ENCODE measurements at places on chromosomes 13 and 19. TPM values are rescaled to one million over a fixed set of nuclear protein-coding genes. Genes with fewer than 3 reads are reported as not detected.

DNA sequence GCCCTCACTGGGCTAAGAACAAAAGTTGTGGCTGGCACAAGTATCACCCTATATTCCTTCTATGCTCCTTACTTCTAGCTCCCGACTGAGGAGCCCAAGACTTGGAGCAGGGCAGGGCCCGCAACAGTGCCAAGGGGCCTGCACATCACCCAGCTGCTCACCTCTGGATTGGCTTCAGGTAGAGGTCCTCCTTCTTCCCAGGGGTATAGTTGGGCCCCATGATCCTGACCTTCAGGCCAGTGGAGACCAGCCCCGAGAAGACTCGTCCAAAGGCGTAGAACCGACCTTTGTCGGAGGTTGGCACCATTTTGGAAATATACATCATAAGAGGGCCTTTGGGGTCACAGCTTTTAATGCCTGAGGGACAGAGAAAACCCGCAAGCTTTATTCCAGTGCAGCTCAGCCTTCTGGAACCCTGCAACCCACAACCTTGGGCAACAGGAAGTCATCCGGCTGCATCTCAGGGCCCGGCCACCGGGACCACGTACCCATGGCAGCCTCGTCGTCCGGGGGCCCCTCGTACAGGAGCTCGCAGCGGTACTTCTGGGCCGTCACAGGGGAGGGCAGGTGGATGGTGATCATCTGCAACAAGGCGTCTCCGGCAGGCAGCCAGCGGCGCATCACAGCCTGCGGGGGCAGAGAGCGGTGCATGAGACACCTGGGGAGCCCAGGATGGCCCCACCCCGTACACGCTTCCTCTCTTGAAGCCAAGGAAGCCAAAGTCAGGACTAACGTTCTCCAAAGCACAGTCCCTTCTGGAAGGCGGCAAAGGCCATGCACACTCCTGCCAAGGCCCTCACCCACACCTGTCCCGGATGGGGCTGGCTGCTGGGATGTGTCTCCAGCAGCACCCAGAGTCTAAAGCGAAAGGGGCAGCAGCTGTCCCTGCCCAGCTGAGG lies 4.7 kb downstream of the EEF2 start:
- no peak for DNase-seq

Gene PCDH8
- total RNA-seq: not detected

Gene ZNF878
- 2.1 TPM for total RNA-seq

Gene CCDC8
- 5.4 TPM for total RNA-seq

- DNase-seq: no peak
These were observed 521 bp upstream of the SHISA2 start for GRCh38 chr13:26052337-26052736.

- no peak for DNase-seq
These were observed 12.9 kb downstream of the ZC3H13 start for GRCh38 chr13:46039411-46040182.

GRCh38 chr19:33089010-33089409 lies 8.0 kb downstream of the GPATCH1 start:
- no peak for DNase-seq

GRCh38 chr19:40256512-40256911 lies 28.6 kb downstream of the AKT2 start:
- DNase-seq: no peak

- DNase-seq: no peak
These were observed 6.3 kb downstream of the ARRDC5 start for GRCh38 chr19:4896372-4896771.

GRCh38 chr19:42176990-42177685 lies 40.3 kb downstream of the DEDD2 start:
- DNase-seq: no peak

- DNase-seq: no peak
These were observed 53.6 kb downstream of the WDFY2 start for GRCh38 chr13:51637852-51638215.

DNA sequence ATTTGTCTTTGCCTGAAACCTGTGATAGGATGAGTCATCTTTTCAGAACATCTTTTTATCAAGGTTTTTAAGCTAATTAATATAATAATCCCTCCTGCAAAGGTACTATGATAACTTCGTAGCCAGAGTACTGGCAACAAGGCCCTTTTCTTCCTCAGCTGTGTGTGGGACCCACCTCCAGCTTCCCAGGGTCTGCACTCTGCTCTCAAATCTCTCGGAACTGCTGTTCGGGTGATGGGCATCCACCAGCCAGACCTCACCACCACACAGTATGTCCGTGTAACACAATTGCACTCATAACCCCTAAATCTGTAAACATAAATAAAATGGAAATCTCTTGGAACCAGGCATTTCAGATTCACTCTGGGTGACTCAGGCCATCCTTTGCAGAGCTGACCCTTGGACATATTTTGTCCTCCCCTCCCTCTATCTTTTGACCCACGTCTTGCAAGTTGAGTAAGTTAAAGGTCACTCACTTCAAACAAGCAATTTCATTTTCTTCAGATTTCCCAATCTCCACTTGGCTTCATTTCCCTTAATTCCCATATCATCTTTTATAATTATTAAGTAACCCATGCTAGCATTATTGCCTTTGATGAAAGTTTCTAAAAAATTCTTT lies 29.5 kb downstream of the COL4A1 start:
- DNase-seq: no peak

- DNase-seq: no peak
These were observed 21.3 kb downstream of the HCN2 start for GRCh38 chr19:610801-611480.

DNA sequence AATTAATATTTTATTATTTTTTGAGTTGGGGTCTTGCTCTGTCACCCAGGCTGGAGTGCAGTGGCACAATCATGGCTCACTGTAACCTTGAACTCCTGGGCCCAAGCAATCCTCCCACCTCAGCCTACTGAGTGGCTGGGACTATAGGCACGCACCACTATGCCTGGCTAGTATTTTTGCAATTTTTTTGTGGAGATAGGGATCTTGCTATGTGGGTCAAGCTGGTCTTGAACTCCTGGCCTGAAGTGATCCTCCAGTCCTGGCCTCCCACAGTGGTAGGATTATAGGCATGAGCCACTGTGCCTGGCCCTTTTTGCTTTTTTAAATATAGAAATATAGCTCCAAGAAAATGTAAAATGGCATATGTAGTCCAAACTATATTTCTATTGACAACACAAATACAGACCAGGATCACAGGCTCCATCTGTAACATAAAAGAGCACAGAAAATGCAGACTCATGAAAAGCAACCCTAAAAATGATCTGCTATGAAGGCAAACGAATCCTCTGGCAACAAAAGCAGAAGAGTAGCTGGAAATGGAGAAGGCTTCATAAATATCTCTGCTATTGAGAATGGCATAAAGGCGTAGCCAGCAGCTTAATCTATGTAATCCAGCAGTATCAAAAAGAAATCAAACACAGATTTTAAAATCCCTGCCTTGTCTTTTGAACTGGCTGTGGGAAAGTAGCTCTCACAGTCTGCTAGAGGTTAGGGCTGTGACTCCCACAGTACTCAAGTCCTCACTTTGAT lies 200.6 kb downstream of the LHFPL6 start:
- DNase-seq: no peak

- DNase-seq: no peak
These were observed 16.3 kb downstream of the PBX4 start for GRCh38 chr19:19602136-19602712.

GRCh38 chr13:109880371-109881346 lies 94.3 kb upstream of the IRS2 start:
- DNase-seq: no peak

Gene CYTH2
- total RNA-seq: 53.4 TPM

Gene LILRA5
- not detected for total RNA-seq

Gene SIGLEC8
- not detected for total RNA-seq

GRCh38 chr13:75236774-75237173 lies 245.2 kb downstream of the TBC1D4 start:
- no peak for DNase-seq

DNA sequence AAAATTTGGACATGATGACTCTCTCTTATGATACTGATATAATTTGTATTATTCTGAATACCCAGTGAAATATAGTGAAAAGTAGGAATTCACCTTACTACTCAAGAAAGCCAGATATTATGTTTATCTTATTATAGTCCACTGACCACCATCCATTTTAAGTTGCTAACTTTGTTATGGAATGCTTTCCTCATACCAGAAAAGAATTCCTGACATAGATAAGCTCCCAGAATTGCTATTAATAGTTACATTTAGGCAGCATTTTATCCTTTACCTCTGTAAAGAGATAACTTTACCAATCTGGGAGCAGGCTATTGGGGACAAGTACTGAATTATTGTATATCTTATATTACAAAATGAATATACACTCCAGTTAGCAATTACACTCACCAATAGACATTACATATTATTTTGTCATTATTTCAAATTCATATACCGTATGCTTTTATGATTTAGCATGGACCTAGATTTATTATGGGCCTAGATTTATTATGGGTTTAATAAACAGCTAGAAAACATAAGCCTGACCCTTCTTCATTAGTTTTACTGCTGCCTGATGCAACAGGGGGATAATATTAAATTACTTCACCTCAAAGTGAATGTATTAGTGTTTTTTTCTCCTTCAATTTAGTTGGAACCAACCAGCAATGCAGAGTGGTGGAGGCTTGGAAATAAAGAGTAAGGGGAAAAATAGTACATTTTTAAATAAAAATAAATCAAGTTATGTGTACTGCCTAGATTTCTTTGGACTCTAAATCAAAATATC lies 1886.1 kb downstream of the PCDH9 start:
- DNase-seq: no peak

GRCh38 chr19:58586133-58586765 lies 13.1 kb upstream of the MZF1 start:
- DNase-seq: no peak

GRCh38 chr19:572743-573518 lies 535 bp downstream of the BSG start:
- DNase-seq: no peak

Gene DPF1
- 7.5 TPM for total RNA-seq

Gene MCEMP1
- not detected for total RNA-seq

Gene SIX5
- 38.7 TPM for total RNA-seq

DNA sequence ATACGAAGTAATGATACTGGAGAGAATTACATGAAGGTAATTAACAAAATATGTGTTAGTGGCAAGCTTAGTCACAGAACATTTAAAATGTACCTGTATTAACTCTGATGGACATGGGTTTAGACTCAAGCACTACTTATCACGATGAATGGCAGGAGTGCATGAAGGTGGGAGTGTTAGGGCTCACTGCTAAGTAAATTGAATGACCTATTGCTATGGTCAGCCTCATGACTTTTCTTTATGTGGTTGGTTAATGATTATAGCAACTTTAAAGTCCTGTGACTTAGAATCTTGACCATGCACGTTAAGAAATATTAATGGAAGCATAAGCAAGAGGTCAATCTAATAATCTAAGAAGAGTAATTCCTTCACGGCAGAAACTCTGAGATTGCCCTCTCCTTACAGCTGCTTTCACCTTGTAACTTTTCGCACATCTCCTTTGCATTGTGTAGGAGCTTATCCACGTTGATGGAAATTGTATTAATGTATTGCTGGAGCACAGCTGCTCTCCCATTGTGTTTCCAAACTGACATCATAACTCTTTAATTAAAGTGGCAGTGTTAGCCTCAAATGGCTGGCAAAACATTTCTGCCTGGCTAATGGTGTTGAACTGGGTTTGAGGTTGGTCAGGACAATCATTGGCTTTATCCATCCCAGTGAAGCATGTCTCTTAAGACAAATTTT lies 114.5 kb downstream of the RXFP2 start:
- no peak for DNase-seq

GRCh38 chr13:88144580-88144979 lies 473.4 kb downstream of the SLITRK5 start:
- no peak for DNase-seq

DNA sequence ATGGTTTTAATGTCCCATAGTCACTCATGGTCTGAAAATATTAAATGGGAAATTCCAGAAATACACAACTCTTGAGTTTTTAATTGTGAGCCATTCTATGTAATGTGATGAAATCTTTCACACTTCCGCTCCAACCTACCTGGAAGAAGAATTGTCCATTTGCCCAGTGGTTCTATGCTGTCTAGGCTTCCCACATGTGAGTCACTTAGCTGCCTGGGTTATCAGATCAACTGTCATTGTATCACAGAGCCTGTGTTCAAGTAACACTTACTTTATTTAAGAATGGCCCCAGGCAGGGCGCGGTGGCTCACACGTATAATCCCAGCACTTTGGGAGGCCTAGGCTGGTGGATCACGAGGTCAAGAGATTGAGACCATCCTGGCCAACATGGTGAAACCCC lies 1450.5 kb downstream of the EFNB2 start:
- DNase-seq: no peak

DNA sequence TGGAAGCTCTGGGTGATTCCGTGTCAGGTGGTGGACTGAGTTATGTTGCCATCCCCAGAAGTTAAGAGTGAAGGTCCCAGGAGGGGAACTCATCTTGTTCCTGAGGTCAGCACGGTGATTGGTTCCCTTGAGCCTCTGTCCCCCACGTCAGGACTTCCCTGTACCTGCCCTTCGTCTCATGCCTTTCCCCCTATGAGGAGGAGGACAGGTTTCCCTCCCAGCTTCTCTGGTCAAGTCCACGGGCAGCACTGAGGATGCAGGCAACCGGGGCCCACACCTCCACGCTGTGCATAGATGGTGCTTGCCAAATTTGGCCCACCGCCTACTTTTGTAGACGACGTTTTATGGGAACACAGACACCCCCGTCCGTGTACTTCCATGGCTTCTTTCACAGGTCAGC lies 42.7 kb downstream of the TEX29 start:
- DNase-seq: no peak

DNA sequence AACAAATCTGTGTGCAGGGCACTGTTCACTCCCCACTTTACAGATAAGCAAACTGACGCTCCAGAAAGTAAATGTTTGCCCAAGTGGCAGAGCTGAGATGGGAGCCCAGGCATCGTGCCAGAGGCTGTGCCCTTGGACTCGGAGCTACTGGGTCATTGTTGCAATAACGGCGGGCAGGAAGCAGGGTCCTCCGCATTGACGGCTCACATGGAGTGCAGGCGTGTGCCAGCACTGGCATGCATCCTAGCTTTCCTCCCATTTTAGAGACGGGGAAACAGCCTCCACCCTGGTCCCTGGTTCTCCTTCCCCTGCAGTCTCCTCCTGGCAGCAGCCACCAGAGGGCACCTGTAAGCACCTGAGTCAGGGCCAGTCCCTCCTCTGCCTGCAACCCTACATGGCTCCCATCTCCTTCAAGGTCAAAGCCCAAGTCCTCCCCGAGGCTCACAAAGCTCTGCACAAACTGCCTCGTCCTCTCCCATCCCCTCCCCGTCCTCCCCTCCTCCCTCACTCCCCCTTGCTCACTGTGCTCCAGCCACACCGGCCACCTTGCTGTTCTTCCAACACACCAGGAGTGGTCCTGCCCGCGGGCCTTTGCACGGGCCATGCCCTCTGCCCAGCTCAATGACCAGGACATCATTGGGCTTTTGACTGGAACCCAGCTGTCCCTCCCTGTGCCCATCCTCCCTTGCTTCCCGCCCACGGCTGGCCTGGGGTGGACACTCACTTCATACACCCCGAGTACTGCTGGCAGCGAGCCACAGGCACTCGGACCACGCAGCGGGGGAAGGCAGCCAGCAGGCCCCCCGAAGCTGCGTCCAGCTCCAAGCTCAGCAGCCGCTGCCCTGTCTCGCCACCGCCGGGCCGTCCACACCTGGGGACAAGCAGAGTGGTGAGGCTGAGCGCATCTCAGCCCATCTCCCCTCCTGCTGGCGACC lies 7.7 kb upstream of the LRG1 start:
- DNase-seq: no peak

Measured in Panc1 (cell line).